MM.1S (cell line): ENCODE measurements at places on chromosomes 3 and 15.

DNA sequence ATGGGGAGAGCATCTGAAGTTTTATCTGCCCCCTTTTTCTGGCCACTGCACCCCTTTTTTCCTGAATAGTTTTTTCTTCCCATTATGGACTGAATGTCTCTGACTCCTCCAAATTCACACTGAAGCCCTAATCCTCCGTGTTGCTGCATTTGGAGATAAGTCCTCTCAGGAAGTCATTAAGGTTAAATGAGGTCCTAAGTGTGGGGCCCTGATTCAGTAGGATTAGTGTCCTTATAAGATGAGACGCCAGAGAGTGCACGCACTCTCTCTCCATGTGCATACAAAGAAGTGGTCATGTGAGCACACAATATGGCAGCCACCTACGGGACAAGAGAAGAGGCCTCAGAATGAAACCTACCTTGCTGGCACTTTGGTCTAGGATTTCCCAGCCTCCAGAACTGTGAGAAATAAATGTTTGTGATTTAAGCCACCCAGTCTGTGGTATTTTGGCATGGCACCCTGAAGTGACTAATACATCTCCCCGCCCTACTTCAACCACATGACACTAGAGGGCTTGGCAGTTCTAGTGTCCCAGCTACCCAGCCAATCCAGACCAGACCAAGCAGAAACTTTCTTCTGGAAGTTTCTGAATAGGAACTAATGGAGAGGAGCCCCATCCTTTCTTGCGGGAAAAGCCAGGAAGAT is 191.3 kb downstream of the PDE8A start:
- no peak for DNase-seq

DNA sequence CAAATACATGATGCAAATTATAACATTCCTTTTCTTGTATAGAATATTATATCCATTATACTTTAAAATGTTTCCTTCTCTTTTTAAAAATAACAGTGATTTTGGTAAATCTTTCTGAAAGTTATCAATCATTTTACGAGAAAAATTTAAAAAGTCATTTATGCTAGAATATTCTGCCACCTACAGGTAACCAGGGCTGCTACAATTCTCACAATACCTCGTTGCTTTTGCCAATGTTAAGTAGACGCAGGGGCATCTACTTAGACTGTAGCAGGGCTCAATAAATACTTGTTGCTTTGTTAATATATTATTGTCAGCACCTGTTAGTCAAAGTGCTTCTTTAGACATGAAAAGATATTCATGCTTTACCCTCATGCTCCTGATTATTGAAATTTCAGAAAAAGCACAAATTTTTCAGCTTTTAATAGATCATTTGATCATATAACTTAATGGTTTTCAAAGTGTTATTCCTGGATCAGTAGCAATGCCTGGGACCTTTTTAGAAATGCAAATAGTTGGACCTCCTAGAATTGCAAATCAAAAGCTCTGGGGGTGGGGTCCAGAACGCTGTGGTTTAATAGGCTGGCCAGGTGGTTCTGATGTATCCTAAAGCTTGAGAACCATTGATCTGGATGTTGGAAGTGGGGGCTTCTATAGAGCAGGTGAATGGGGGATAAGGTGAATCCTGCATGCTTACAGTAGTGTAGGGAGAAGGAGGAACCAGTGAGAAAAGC is 223.6 kb upstream of the PDZRN3 start:
- peak; percentile 49 for DNase-seq

DNA sequence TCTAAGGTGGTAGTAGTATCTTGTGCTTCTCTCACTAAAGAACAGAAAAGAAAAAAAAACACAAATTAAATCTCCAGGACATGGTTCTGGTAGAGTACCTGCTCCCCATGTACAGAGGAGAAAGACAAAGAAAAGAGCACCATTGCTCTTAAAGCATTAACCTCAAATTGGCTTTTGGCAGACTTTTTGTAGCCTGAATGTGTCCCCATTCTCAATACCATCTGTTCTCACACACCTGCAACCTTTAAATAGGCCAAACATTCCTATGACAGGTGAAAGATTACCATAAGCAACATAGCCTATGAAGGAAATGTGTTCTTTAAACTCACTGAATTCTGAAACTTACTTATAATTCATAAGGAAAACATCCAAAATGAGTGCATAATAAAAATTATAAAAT is 68.0 kb downstream of the TIPARP start:
- peak; percentile 64 for DNase-seq

DNA sequence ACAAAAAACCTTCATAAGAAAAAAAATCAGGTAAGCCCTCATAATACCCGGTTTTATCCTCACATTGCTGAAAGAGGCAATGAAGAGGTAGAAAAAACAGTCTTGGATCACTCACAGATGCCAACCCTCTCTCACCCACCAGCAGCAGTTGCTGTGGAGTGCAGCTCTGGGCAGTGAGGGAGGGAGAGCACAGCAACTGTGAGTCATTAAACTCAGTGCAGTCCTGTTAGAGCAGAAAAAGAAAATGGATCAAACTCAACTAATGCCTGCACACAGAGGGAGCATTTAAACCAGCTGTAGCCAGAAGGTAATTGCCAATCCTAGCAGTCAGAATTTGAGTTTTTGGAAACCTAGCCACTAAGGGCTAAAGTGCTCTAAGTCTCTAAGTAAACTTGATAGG is 1050.6 kb upstream of the ALCAM start:
- no peak for DNase-seq

DNA sequence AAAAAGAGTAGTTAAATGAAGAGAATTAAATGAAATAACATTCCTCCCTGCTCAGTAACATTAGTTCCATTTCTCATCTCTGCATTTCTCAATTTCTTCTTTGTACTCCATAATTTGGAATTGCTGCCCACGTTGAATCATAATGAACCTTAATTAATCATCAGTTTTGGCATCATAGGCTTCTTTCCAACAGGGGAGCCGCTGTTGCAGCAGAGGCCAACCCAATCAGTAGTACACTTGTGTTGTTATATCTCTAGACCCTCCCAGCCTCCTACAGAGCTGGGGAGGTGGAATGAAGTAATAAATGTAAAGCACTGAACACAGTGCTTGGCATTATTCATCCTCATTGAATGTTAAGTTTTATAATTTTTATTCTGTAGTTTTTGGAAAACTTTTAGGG is 240.7 kb downstream of the CHST2 start:
- no peak for DNase-seq

DNA sequence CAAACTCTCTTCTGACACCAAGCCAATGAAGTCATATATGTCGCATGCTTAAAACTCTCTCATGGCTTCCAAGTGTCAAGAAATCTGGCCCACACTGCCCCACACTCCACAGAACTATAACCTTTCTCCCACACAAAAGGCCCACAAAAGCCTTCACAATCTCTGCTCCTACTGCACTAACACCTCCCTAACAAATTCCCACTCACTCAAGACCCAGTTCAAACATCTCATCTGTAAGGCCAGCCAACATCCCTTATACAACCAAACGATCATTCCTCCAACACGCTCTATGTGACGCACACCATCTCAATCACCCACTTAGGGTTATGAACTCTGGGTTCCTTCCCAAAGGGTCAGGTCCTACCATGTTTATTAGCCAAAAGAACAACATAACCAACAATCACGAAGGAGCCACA is 13.5 kb downstream of the TBC1D2B start:
- no peak for DNase-seq

DNA sequence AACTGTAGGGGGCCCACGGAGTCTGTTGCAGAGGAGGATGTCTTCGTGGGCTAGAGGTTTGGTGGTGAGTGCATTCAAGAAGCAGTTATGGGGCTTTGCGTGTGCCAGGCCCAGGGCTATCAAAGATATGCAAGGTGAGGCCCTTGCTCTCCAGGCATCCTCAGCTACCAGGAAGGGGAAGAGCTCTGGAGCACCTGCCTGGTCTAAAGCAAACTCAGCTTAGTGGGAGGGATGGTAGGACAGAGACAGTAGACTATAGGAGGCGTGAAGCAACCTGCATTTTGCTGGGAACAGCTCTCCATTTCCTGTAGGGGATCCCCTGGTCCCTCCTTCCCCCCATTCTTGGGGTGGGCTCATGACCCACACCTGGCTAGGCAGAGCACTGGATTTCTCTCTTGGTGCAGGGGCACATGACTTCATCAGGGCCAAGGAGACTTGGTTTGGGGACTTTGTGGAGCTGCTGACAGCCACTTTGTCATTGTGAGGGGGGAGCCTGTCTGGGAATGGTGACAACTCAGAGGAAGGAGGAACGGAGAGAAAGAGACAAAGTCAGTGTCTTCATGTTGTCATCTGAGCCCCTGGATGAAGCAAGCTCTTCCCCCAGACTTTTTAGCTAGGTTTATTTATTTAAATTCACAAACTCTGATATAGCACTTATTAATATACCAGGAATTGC is 8.6 kb upstream of the EEFSEC start:
- no peak for DNase-seq

GRCh38 chr15:89646416-89647141 is 8.7 kb downstream of the KIF7 start:
- DNase-seq, result no peak

- peak; percentile 2 for DNase-seq
These were observed 11.4 kb downstream of the KLF15 start for GRCh38 chr3:126345641-126346460.

GRCh38 chr3:7854266-7854665 is 647.4 kb upstream of the LMCD1 start:
- DNase-seq, result no peak
